ENCODE measurements at places on chromosomes 3 and 15.

DNA sequence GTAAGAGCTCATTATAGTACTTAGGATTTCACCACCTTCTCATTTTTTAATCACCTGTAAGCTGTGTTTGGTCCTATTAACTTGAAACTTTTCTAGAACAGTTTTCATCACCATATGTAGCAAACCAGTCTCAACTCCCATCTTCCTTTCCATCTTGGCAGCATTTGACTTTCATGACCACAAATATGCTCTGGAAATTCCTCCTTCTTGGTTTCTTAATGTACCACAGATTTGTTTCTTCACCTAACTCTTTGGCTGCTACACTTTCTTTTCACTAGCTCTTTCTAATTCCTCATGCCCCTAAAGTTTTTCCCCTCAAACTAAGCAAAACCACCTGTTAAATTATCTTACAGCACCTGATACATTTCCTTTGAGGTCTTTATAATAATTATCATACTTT, 13.2 kb upstream of the NMB start:
- peak; percentile 62 for DNase-seq

- no peak for DNase-seq
Observed at GRCh38 chr3:173007079-173007723, 133.8 kb downstream of the SPATA16 start.

DNA sequence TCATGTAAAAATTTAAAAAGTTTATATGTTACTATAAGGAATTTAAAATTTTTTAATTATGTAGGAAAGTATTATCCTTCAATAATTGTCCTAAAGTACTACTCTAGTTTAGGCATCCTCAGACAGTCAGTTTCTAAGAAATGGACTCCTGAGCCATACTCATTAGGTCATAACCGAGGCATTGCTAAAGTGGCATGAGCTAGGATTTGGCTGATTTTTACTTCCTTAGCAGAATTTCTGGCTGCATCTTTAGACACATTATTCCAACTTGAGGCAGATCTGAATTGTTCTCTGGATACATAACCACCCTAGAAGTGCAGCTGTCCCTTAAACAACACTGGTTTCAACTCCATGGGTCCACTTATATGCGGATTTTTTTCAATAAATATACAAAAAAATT, 38.3 kb downstream of the IFT57 start:
- DNase-seq = no peak

DNA sequence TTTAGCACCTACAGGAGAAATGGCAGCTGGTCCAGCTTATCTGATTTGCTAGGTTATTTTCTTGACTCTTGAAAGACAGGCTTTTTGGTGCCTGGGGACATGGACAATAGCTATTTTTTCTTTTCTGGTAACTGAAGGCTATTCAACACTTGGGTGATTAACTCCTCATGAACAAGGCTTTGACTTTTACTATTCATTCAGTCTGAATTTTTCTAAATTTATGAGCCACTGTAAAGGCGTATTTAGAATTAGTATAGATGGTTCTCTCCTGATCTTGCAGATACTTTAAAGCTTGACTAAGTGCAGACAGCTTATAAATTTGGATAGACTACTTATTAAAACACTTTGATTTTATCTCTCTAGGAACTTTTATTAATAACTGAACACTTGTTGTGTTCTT, 18.4 kb upstream of the GFM1 start:
- DNase-seq = no peak

- no peak for DNase-seq
Observed at GRCh38 chr15:78923015-78923414, 21.8 kb downstream of the CTSH start.

GRCh38 chr3:171646357-171647133, 163.7 kb downstream of the PLD1 start:
- peak; percentile 46 for DNase-seq

GRCh38 chr3:117433427-117433826, 723.8 kb downstream of the TUSC7 start:
- no peak for DNase-seq

DNA sequence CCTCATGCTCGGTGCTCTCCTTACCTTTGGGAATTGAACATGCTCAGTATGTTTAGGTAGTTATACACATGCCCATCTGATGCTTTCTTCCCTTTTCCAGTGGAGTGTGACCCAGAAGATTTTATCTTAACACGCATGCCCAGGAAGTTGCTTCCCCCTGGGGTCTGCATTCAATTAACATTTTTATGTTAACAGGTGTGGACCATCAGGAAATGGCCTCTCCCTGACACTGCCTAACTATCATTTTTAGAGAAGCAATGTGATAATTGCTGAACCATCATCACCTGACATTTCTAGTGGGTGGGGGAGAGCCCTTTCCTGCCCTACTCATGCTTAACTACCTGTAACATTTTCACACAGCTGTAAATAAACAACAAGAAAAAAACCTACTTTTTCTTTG, 55.1 kb upstream of the TGFBR2 start:
- no peak for DNase-seq

GRCh38 chr3:143252931-143253330, 133.4 kb downstream of the CHST2 start:
- DNase-seq = no peak

DNA sequence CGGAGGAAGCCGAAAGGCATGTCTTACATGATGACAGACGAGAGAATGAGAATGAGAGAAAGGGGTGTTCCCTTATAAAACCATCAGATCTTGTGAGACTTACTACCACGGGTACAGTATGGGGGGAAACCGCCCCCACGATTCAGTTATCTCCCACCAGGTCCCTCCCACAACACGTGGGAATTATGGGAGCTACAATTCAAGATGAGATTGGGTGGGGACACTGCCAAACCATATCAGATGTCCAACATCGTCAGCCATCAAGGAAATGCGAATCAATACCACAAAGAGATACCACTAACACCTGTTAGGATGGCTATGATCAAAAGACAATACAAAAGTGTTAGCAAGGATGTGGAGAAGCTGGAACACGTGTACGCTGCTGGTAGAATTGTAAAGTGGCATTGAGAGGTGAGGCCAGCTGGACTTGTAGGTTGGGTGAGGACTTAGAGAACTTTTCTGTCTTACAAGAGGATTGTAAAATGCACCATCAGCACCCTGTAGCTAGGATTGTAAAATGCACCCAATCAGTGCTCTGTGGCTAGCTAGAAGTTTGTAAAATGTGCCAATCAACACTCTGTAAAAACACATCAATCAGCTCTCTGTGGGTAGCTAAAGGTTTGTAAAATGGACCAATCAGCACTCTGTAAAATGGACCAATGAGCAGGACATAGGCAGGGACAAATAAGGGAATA, 37.5 kb downstream of the VGLL4 start:
- no peak for DNase-seq

DNA sequence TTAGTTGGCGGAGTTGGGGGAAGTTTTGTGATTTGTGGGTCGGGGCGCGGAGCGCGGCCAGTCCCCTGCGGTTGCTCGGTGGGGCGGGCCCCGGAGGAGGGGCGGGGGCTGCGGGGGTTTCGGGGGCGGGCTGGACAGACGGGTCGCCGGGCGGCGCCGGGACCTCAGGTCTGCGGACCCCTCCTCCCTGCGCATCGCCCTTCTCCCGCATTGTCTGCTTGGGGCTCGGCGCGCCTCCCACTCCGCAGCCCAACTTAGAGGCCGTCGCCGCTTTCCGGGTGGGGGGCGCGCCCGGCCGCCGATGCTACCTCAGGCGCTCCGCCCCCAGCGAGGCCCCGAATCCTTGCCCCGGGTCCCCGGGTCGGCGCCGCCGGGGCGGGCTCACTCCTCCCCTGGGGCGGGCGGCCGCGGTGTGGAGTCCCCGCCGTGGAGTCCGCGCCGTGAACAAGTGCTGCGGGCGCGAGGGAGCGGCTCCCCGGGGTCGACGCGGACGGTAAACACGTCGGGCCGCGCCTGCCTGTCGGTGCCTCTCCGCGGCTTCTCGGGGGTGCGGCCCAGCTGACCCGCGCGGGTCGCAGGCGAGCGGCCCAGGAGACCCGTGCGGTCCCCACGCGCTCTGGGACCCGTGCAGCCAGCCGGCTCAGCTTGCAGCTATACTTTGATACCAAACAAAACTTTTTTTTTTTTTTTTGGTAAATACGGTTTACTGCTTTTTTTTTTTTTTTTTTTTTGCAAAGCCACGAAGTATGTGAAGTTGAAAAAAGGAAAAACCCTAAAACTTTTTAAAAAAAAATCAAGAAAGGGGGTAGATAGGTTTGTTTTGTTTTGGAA, 624 bp downstream of the AKAP13 start:
- no peak for DNase-seq

GRCh38 chr3:66588340-66588847, 87.6 kb upstream of the LRIG1 start:
- no peak for DNase-seq

GRCh38 chr3:45593708-45594601, 596 bp upstream of the LIMD1 start:
- DNase-seq = no peak

- DNase-seq = no peak
Observed at GRCh38 chr3:43619588-43619987, 2.2 kb downstream of the ANO10 start.

DNA sequence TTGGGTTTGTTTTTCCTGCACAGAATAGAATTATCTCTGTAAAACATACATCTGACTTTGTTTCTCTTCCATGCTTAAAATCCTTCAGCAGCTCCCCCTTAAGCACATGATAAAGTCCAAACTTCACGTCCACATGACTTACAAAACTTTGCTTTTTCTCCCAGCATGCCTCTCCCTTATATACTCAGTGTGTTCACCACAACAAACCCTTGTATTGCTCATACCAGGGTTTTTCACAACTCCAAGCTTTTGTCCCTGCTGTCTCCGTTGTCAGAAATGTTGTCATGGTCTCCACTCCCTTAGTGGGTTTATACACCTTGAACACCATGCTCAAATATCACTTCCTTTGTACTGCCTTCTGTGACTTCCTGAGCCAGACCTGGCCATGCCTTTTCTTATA, 91.1 kb upstream of the MITF start:
- no peak for DNase-seq

DNA sequence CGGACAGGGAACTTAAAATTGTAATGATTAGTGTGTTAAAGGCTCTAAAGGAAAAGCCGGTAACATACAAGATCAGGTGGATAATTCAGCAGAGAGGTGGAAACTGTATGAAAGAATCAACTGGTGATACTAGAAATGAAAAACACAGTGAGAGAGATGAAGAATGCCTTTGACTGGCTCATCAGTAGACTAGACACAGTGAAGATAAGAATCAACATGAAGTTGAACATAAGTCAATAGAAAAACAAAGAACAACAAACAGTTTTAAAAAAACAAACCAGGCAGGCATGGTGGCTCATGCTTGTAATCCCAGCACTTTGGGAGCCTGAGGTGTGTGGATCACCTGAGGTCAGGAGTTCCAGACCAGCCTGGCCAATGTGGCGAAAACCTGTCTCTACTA, 82.1 kb downstream of the KLF13 start:
- DNase-seq = no peak

GRCh38 chr3:66473692-66474091, 27.1 kb downstream of the LRIG1 start:
- no peak for DNase-seq

DNA sequence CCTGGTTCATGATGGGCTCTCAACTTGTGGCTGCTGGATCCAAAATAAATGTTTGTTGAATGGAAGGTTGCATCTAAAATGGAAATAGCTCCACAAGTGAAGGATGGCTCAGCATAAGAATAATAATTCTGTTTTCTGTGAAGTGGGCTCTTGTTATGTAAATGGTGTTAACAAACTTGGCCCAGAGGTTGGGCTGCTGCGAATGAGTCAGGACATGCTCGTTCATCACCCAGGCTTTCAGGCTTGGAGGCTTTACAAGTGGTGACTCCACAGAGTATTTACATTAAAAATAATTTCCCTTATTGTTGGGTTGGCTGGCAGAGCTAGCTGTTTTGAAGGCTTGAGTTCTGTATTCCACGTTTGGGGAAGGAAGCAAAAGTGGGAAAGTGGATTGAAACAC, 60.5 kb downstream of the ITGB5 start:
- peak; percentile 60 for DNase-seq

- no peak for DNase-seq
Observed at GRCh38 chr15:79824136-79824701, 72.6 kb downstream of the MTHFS start.

DNA sequence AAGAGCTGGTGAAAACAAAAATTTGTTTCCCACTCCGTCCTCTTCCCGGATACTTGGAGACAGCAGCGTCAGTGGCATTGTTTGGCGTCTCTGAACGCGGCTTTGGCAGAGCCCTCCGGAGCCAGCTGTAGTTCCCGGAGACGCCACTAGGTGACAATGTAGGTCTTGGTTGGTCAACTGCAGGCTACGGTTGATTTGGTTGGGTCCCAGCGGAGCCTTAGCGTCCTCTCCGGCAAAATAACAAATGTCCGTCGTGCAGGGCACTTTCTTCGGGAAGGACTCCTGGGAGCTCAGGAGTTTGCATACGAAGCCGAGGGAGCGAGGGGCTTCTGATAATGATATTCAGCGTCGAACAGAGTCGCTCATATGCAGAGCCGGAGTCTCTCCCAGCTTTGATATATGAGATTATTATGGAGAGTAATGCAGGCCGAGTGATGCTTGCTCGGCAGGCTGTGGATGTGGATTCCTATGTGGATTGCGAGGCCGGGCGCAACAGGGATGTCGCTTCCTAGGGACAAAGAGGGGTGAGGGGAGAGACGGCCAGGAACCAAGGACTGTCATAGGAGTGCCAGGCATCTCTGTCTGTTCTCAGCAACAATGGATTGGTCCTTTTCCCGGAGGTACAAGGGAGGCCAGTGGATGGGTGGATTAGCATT, 74.8 kb downstream of the IL20RB start:
- peak; percentile 17 for DNase-seq
